ENCODE measurements at places on chromosomes 1 and 21. TPM values are rescaled to one million over a fixed set of nuclear protein-coding genes. Genes with fewer than 3 reads are reported as not detected.
A peak's percentile ranks its signal among the peaks of the same experiment; 100 is the strongest.

Gene CELA3A
- not detected for polyA plus RNA-seq

Gene IFT25
- polyA plus RNA-seq, result 27.8 TPM

Gene NBPF6
- not detected for polyA plus RNA-seq

Gene MARK1
- not detected for polyA plus RNA-seq

Gene NBPF11
- polyA plus RNA-seq, result 0.46 TPM

Gene FAM229A
- polyA plus RNA-seq, result not detected

Gene KRTAP19-1
- polyA plus RNA-seq, result not detected

Gene ZNF648
- not detected for polyA plus RNA-seq

GRCh38 chr1:77412820-77413530, 131.2 kb downstream of the AK5 start:
- DNase-seq, result no peak

GRCh38 chr1:34167389-34167788, 2.4 kb upstream of the CSMD2 start:
- DNase-seq, result no peak

DNA sequence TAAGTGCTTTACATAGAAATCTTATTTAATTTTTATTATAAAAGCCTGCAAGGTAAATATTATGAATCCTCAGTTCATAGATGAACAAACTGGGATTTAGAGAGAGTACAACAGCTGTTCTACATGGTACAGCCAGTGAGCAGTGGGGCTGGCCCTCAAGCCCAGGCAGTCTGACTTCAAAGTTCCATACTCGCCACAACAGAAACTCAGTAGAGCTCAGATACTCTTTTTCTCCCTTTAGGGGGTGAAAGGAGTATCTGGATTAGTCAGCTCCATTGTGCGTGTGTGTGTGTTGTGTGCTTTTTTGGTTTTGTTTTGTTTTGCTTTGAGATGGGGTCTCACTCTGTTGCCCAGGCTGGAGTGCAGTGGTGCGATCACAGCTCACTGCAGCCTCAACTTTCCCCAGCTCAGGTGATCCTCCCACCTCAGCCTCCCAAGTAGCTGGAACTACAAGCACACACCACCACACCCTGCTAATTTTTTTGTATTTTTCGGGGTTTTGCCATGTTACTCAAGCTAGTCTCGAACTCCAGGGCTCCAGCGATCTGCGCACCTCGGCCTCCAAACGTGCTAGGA, 378.5 kb downstream of the SMYD3 start:
- no peak for DNase-seq

- no peak for DNase-seq
Measured at GRCh38 chr1:8717148-8717547, 100.3 kb downstream of the RERE start.

- DNase-seq, result no peak
Measured at GRCh38 chr1:26531651-26532131, 2.1 kb downstream of the RPS6KA1 start.

GRCh38 chr1:220902916-220903315, 23.7 kb downstream of the HLX start:
- no peak for DNase-seq

GRCh38 chr1:246032031-246032551, 475.0 kb downstream of the SMYD3 start:
- no peak for DNase-seq

DNA sequence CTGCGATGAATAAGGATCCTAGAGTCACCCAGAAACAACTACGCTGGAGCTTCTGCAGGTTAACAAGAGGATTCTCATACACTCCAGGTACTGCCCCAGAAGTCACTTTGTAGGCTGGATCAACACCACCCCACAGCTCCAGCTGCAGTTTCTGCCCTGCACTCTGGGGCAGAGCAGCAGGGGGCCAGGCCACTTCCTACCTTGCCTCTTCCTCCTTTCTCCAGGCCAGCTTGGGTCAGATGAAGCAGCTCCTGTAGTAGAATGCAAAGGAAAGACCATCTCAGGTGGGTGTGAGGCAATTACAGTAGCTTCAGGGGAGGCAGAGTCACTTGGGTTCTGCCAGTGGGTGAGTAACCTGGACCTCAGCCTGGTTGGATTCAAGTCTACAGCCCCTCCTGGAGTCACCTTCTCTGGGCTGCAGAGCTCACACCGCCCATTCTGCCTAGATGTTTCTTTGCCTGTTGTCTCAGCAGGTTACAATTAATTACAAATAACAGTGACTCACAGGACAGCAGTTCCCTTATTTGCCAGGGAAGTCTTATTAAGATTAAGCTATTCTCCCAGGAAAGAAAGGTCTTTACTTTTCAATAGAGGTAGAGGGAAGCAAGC, 24.4 kb upstream of the BCAR3 start:
- DNase-seq, result peak; percentile 12

DNA sequence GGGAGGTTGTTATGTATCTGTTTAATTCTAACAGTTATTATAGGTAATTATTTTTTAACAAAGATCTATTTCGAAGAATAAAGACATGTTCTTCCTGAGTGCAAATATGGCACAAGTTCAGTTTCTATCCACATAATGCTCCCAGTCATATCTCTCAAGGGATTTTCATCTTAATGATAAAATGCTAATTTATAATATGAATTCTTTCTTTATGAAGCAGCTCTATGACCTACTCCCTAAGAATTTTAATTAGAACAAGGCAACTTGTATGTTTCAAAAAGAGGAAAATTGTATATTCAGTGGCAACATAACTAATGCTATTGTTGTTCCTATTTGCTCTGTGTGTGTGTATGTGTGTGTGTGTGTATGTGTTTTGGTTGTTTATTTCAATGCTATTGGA, 1222.1 kb upstream of the NCAM2 start:
- no peak for DNase-seq

- DNase-seq, result no peak
Measured at GRCh38 chr1:185668013-185668412, 66.2 kb upstream of the HMCN1 start.

DNA sequence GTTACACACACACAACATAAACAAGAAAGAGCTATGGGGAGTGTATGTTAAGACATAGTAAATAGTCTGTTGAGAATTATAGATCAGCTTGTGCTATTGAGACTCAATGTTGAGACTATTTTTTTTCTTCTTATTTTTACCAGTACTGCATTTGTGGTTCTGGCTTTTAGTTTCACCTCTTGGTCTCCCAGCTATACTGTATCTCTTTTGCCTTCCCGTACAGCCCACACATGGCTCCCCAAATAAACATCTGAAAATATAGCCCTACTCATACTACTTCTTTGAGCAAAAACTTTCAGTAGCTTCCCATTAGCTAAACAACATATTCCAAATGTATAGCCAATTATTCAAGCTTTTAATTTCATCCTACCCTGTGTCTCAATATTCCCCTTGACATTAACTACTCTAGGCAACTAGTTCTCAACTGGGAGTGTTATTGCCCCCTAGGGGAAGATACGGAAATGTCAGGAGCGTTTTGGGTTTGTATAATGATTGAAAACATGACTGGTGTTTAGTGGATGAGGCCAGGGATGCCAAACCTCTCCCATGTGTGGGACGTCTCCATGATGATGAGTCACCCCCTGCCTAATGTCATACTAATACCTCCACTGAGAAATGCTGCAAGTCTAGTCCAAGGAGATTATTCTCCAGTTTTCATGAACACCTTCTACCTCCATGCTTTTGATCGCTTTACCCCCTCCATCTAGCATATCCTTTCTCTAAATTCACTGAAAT, 6.8 kb downstream of the RPE65 start:
- peak; percentile 61 for DNase-seq

Data from CD14-positive monocyte (primary cell).